Inflammatory macrophage (primary cell): ENCODE measurements at places on chromosomes 12 and 14.

DNA sequence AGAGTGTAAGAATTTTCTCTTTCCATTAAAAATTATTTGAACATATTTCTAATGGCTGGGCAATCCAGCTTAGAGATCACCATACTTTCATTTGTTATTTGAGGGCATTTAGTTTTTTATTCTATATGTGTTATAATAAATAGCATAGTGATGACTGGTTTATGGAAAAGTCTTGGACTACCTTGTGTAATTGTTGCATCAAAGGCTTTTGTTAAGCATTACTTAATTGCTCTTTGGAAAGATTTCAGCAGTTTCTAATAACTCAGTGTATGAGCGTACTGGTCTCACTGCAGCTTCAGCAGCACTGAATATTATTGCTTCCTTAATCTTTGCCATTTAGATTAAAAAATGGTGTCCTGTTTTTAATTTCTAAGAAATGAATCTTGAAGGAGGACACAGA lies 22.8 kb downstream of the TMEM19 start:
- no peak for DNase-seq

- no peak for DNase-seq
These were observed 41.7 kb upstream of the RAP1B start for GRCh38 chr12:68568922-68569569.

- no peak for DNase-seq
These were observed 158.7 kb downstream of the DACT1 start for GRCh38 chr14:58796242-58797009.

GRCh38 chr12:6226679-6227051 lies 26.5 kb downstream of the CD9 start:
- no peak for DNase-seq

DNA sequence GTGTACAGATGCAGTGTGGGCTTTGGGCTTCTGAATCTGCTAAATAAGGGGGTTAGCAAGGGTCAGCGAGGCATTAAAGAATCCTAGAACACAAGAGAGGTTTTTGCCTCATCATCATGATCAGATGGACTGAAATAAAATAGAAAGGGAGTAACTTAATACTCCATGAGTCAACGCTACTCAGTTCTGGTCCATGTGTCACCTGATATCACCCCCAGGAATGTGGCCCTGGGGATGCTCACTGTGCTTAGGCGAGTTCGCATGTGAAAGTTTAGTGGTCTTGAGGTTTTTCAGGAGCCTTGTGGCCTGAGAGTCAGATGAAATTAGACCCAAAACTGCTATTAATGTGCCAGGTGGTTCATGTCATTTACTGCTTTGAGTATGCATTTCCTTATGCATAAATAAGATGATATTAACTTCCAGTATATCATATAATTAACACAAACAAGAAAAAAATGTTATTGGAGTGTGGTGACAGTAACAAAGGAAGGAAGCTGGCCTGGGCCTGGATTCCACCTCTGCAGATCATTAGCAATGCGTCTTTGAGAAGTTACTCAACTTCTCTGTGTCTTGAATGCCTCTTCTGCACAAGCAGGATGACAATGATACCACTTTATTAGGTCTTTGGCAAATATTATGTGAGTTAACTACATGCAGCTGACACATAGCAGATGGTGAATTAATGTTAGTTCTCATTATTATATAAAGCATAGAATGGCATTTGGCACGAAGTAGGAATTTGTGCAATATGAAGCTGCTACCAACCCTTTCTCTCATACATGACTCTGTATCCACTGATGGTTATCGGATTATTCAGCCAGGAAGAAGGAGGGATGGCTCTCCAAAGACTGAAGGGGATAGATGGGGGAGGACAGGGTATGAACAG lies 1272.6 kb downstream of the AACS start:
- DNase-seq, result no peak

GRCh38 chr12:8596561-8596960 lies 16.1 kb downstream of the AICDA start:
- DNase-seq, result no peak

GRCh38 chr14:31388687-31389413 lies 31.5 kb downstream of the HEATR5A start:
- DNase-seq, result peak; percentile 17
